ENCODE measurements at places on chromosomes 12 and 14.

DNA sequence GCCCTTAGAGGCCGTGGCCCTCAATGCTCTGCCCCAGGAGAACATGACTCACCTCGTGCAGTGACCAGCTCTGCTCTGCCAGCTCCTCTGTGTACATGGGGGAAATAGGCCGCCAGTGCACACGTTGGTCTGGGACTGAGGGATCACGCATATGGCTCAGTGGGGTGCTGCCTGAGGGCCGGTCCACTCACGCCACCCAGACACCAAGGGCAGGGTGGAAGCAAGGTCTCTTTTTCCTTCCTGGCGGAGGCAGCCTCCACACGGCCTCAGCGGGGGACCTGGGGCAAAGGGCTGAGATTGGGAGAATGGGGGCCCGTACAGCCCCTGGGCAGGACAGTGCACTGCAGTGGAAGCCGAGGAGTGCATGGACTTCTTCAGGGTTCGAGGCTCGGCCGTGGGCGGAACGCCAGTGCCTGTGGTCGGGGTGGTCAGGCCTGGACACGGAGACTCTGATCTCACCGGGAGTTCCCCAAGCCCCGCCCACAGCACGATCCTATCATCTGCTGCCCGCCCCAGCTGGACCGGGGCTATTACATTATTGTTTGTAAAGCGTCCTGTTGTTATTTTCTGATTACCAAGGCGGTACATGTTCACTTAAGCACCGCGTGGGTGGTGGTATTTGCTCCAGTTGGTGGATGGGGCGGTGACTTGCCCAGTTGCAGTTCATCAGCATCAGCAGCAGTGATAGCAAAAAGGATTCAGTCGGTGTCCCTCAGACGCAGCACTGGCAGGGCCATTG lies 38.8 kb upstream of the TDRD9 start:
- DNase-seq: no peak

DNA sequence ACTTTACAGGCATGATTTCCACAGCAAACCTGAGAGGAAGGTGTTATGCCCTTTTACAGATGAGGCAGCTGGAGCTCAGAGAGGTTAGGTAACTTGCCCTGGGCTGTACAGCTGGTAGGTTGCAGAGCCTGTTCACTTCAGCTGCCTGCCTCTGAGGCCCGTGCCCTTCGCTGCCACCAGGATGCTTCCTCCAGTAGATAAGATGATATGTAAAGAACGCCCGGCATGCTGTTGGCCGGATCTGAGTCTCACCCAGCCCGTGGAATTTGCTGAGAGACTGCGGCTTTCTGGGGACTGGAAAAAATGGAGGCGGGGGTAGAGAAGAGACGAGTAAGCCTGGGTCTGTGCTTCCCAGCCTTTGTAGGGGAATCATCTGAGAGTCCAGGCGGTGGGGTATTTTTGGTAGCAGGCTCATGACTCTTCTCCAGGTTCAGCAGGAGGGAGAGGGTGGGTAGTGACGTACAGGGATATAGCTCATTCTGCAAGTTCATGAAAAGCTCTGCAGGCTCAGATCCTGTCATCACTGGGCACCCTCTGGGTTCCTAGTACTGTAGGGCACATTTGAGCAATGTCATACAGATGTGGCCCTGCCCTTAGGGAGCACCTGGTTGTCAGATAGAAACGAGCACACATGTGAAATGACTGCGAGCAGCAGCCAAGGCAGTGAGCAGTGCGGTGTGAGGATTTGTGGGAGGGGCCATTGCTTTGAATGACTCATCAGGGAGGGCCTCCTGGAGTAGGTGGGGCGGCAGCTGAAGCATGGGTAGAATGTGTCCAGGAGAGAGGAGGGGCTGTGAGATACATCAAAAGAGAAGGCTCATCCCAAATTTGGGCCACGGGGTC lies 159.4 kb downstream of the TSPAN9 start:
- no peak for DNase-seq

- no peak for DNase-seq
Observed at GRCh38 chr14:20732477-20732876, 13.2 kb upstream of the EDDM3A start.

- DNase-seq: no peak
Observed at GRCh38 chr12:114476159-114476558, 70.2 kb upstream of the TBX5 start.

DNA sequence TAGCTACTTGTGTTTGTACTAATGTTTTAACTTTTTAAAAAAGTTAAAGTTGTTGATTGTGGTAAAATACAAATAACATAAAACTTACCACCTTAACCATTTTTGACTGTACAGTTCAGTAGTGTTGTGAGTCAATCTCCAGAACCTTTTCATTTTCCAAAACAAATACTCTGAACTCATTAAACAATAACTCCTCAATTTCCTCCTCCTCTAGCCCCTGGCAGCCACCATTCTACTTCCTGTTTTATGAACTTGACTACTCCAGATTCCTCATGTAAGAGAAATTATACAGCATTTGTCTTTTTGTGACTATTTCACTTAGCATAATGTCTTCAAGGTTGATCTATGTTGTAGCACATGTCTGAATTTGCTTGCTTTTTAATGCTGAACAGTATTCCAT lies 299.1 kb upstream of the AMIGO2 start:
- no peak for DNase-seq

DNA sequence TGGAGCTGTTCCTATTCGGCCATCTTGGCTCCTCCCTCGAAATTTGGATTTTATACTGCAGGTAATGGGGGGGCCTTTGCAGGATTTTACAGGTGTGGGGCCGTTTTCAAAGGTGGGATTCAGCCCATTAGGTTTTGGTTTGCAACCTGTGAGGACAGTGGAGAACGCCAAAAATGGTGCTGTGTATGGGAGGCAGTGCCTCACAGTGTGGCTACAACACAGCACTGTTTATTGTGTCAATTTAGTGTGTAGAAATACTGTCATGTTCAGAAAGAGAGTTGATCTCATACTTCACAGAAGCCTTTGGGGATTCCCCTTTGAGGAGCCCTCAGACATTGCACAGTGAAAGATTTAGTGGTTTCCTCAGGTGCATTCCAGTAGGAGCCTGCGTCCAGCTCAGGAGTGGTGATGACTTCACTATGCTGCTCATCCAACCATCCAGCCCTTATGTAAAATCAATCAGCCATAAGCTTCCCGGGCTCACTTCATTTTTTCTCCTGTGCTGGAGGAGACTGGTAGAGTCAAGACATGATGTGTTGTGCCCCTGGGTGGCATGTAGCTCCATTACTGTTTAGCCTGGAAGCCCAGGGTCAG lies 92.7 kb upstream of the PRMT8 start:
- DNase-seq: no peak

- DNase-seq: no peak
Observed at GRCh38 chr12:3246253-3246652, 169.1 kb downstream of the TSPAN9 start.

- no peak for DNase-seq
Observed at GRCh38 chr12:42926232-42926631, 336.7 kb upstream of the PRICKLE1 start.

DNA sequence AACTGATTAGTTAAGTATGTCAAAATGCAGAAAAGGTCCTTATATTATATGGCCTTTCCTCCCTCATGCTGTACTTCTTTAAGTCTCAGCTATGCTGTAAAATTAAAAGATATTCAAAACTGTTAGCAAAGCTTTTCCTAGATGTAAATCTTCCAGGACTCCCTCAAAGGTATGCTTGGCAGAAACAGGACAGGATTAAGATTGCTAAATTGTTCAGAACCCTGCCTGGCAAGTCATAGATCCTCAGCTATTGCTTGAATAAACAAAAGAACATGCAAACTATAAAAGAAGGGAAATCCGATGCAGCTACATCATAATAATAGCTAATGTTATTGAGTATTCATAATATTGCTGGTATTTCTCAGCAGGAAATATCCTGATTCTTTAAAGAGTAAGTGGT lies 322.6 kb downstream of the CCDC91 start:
- no peak for DNase-seq

DNA sequence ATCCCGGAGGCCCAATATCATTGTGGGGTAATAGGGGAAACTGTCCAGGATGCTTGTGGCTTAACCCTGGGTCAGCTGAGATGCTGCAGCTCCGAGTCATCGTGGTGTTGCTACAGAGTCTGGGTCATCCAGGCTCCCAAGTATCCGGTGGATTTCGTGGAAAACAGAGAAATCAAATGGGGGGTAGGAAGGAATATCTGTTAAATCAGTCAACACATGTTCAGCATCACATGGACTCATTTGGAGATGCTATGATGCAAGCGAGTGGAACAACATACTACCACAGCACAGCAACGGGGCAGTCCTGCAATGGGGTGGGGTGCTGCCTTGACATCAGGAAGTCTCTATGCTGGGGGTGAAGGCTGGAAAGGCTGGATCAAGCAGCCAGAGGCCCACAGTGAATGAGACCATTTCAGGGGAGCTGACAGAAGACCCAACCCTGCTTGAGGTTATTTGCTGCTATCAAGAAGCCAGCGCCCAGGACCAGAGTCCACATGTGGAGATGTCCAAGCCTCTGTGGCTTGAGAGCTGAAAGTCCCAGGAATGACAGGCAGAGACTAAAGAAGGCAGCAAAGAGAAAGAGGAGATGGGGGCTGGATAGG lies 22.9 kb downstream of the VDR start:
- no peak for DNase-seq

GRCh38 chr14:38547961-38548490 lies 292.1 kb upstream of the CLEC14A start:
- no peak for DNase-seq

DNA sequence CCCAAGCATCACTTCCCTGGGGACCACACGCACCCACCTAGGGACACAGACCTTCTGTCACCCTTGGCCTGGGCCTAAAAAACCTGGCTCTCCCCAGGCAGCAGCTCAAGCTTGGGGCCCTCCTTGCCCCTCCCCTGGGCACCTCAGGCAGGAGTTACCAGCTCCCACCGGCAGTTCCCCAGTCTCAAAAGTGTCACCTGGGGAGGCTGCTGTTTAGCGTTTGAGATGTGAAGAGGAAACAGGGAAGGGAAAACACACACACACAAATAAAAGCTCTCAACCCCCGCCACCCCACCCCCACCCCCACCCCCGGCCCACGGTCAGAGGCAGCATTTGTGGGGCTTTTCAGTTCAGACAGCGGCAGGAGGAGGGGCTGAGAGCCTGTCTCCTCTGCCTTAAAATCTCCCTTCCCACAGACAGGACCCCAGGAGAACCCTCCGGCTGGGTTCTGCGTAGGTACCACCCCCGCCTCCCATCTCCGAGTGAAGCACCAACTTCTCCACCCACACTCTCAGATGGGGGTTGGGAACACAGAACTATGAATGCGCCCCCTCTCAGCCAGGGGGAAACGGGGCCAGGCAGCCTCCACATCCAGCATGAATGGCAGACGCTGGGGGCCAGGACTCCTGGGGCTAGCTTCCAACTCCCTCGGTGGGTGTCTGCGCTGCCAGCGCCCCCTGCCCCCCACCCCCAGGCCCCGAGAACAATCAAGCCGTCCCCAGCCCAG lies 3.0 kb downstream of the NCOR2 start:
- DNase-seq: no peak

DNA sequence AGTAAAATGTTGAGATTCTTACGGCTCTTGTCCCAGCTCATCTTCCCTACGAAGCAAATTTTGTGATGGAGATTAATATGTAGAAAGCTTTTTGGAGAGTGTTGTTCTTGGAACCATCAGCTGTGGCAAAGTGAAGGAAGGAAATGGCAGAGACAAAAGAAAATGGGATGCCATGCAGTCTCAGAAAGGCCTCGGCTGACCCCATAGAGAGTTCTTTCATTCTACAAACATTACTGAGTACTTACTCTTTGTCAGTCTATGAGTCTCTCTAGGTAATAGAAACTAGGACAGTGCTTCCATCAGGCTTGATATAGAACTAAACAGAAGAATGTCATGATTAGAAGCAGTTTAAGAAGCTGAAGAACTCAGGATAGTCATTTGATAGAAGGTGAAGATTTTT lies 134.1 kb downstream of the PLEKHA5 start:
- no peak for DNase-seq

DNA sequence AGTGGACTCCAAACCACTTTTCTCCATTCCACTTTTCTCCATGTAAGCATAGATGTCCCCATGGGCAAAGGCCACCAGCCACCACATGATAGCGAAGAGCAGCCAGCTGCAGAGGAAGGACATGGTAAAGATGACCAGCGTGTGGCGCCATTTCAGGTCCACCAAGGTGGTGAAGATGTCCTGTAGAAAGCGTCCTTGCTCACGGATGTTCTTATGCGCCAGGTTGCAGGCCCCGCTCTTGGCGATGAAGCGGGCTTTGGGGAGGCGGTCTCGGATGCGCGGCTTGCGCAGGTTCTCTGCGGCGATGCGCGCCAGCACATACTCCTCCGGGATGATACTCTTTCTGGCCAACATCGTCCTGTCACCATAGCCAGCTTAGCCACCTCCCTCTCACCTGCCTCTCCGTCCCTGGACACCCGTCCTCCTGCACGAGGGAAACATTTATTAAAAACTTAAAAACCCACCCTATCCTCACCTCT lies 1.2 kb downstream of the KCNJ8 start:
- DNase-seq: no peak

GRCh38 chr14:66045572-66046021 lies 440.6 kb upstream of the CCDC196 start:
- DNase-seq: no peak

- DNase-seq: no peak
Observed at GRCh38 chr14:61479746-61480502, 158.5 kb downstream of the PRKCH start.

- peak; percentile 98 for DNase-seq
Observed at GRCh38 chr12:55996715-55997534, at the start of gene SUOX. Gene SUOX, plus strand, starts transcription at chr12:55997276. Its CDS starts 4,946 bp downstream, at chr12:56002222.

DNA sequence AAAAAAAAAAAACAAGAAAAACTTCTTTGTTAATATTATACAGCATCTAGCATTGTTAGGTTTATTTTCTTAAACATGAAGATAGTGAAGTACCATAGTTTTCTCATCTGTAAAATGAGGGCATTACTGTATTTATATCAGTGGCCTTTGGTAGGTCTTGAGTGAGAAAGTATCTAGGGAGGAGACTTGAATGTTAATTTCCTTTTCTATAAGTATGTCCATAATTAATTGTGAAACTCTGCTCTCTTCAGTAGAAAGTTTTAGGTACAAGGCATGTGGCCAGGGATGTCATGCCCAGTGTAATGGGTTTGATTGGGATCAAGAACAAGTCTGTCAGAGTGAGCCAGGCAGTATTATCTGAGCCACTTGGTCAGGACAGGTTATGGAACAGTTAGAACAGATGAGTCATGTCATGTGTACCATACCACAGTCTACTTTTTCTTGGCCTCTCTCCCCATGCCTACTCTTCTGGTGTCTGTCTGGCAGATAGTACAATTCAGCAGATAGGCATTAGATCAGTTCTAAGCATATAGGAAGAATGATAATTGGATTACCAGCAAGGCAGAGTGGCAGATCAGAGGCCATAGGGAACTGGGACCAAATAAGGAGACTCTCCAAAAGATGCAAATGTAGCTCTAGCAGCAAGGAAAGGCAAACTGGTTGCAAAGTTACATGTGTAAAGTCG lies 30.4 kb downstream of the FBXO34 start:
- DNase-seq: no peak

DNA sequence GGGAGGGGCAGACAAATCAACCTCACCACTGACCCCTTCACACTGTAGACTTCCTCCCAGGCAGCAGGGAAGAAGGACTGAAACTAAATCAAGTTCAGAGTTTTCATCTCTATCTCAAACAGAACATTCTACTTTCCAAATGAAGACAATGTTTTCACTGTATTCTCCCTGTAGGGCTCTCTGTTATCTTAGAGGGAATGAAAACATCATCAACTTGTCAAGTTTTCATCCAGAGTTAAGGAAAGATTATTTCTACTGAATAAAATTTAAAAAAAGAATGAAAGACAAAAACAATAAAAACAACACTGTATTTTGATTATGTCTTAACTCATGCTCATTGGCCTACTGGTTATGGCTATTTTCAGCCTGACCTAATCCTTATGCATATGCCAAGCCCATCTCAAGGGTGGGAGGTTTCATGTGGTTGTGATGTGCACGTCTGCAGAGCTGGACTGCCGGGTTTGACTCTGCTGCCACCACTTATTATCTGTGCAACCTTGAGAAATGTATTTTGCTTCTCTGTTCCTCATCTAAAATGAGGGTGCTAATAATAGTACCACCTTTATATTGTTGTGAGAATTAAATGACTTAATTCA lies 152.0 kb upstream of the AVPR1A start:
- DNase-seq: no peak

Data from GM18507 (cell line).